ENCODE measurements at places on chromosomes 12 and 14.

- H3K36me3 ChIP-seq, result no peaks in the 10 kb centered on the region
- H3K27ac ChIP-seq, result no peak overlapping the region
- no peak for DNase-seq
- peaks cover 10% of the 10 kb centered on the region for H3K4me1 ChIP-seq
- peaks cover 4% of the 10 kb centered on the region for H3K27me3 ChIP-seq
- H3K4me3 ChIP-seq, result no peak overlapping the region
These were observed 14.4 kb downstream of the IRF2BPL start for GRCh38 chr14:77014004-77014604.

GRCh38 chr12:6182279-6182898 lies 17.8 kb upstream of the CD9 start:
- peaks cover 7% of the 10 kb centered on the region for H3K27me3 ChIP-seq
- no peaks in the 10 kb centered on the region for H3K36me3 ChIP-seq
- DNase-seq, result no peak
- no peaks in the 10 kb centered on the region for H3K4me1 ChIP-seq
- no peak overlapping the region for H3K4me3 ChIP-seq

DNA sequence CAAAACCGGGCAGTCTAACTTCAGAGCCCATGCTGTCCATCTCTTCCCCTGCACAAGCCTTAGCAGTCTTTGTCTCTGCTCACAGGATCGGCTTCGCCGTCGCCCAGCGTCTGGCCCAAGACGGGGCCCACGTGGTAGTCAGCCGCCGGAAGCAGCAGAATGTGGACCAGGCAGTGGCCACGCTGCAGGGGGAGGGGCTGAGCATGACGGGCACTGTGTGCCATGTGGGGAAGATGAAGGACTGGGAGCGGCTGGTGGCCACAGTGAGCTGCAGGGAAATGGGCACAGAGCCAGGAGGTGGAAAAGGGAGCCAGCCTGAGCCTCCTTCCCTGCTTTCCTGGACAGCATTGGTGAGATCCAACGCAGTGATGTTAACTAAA lies 14.2 kb upstream of the CARMIL3 start:
- H3K27ac ChIP-seq, result no peak overlapping the region
- peak overlapping the region; percentile 15 for H3K4me3 ChIP-seq
- DNase-seq, result no peak
- no peaks in the 10 kb centered on the region for H3K36me3 ChIP-seq
- H3K27me3 ChIP-seq, result no peaks in the 10 kb centered on the region

- no peak overlapping the region for H3K27ac ChIP-seq
- peaks cover 1% of the 10 kb centered on the region for H3K27me3 ChIP-seq
- H3K4me1 ChIP-seq, result no peaks in the 10 kb centered on the region
- DNase-seq, result no peak
- no peak overlapping the region for H3K4me3 ChIP-seq
These were observed 328.8 kb downstream of the ADGRD1 start for GRCh38 chr12:131282292-131283080.

DNA sequence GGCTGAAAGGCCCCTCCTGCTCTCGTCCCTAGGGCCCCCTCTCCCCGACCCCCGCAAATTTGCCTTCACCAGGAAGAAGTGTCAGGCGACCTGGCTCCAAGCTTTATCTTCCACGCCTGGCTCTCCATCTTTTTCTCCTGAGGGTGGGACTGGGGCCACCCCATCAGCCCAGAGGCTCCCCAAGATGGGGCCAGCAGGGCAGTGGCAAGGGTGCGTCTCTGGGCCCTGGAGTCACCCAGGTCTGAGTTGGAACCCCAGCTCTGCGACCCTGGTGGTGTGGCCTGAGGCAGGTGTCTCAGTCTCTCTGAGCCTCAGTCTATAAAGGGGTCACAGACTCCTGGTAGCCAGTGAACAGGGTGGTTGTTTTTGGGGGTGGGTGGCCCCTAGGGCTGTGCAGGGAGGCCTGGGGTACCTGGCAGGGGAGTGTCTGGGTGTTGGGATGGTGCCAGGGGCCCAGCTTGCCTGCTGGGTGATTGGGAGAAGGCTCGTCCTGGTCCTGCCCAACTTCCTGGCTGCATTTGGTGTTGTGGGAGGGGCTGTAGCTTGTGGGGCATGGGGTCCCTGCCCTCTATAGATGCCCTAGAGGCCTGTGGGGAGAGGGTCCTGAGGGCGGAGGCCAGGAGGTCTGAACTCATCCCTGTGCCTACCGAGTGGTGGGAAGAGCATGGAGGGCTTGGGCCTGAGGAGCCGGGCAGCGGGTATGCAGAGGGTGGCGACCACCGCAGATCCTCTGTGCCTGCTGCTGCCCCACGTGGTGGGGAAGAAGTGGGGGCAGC lies 7.6 kb downstream of the KIF26A start:
- no peak for DNase-seq
- no peaks in the 10 kb centered on the region for H3K36me3 ChIP-seq
- no peak overlapping the region for H3K4me3 ChIP-seq
- H3K4me1 ChIP-seq, result peaks cover 4% of the 10 kb centered on the region

DNA sequence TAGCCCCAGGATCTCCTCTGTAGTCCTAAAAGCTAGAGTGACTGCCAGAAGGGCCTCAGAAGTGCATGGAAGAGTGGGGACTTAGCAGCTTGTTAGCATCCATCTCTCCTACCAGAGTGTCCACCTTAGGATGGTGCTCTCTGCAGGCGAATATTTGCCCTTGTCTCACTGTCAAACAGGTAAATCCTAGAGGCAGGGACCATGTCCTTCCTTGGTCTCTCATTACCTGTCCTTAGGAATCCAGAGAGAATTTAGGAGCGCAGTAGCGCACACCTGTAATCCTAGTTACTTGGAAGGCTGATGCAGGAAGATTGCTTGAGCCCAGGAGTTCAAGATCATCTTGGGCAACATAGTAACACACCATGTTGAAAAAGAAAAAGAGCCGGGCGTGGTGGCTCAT lies 21.4 kb downstream of the AGAP2 start:
- no peak overlapping the region for H3K27ac ChIP-seq
- no peak for DNase-seq
- no peak overlapping the region for H3K4me3 ChIP-seq
- H3K36me3 ChIP-seq, result peaks cover 14% of the 10 kb centered on the region

- peaks cover 49% of the 10 kb centered on the region for H3K4me1 ChIP-seq
- H3K27ac ChIP-seq, result no peak overlapping the region
- DNase-seq, result no peak
These were observed 45.6 kb downstream of the CNOT2 start for GRCh38 chr12:70288817-70289216.

DNA sequence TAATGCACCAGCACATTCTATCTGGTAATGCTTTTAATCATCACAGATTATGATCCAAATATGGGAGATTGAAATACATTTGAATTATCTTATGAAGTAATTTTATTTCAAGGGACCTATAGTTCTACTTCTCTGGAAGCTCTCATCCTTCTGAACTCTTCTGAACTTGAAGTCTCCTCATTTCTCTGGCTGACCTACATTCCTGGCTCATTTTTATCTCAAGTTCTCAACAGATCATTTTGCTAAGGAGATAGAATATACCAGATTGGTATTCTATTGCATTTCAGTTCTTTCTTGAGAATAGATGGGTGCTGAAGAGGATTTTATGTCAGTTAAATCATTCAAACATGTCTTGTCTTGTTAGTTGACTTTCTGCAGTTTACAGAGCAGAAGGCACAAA lies 7.9 kb downstream of the HMGA2 start:
- no peaks in the 10 kb centered on the region for H3K4me1 ChIP-seq
- peaks cover 20% of the 10 kb centered on the region for H3K27me3 ChIP-seq
- no peaks in the 10 kb centered on the region for H3K36me3 ChIP-seq

DNA sequence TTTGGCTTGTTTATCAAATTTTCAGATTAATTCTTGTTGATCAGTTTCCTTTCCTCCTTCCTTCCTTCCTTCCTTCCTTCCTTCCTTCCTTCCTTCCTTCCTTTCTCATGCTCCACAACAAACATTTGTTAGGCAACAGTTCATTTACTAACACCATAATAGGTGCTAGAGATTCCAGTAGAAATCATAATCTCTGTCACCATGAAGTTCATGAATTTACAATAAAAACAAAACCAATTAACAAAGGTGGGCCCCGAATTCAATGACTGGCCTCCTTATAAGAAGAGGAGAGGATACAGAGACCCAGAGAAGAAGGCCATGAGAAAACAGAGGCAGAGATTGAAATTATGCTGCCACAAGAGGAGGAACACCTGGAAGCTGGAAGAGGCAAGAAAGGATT lies 266.9 kb upstream of the GARIN6 start:
- H3K36me3 ChIP-seq, result no peaks in the 10 kb centered on the region
- no peaks in the 10 kb centered on the region for H3K4me1 ChIP-seq
- H3K4me3 ChIP-seq, result no peak overlapping the region

DNA sequence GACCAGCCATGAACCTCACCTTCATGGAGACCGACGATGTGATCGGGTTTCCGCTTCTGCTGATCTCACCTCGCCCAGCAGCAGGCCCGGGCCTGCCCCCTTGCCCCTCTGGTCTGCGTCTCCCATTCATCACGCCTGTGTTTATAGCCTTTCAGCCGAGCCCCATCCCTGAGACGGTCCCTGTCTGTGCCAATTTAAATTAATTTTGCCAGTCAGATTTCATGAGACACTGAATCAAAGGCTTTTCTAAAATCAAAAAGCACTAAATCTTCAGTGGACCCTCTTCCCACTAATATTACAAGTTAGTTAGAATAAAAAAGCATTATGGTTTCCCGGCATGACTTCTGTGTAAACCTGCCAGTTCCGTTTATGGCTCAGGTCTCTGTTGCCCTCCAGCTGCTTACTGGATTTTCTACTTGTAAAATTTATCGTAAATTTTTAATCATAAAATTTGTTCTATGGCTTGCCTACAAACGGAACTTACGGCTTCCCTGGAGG lies 155.9 kb downstream of the ESRRB start:
- no peak overlapping the region for H3K4me3 ChIP-seq
- H3K27me3 ChIP-seq, result peaks cover 6% of the 10 kb centered on the region
- H3K36me3 ChIP-seq, result no peaks in the 10 kb centered on the region
- DNase-seq, result no peak
- no peak overlapping the region for H3K27ac ChIP-seq
- H3K4me1 ChIP-seq, result no peaks in the 10 kb centered on the region

DNA sequence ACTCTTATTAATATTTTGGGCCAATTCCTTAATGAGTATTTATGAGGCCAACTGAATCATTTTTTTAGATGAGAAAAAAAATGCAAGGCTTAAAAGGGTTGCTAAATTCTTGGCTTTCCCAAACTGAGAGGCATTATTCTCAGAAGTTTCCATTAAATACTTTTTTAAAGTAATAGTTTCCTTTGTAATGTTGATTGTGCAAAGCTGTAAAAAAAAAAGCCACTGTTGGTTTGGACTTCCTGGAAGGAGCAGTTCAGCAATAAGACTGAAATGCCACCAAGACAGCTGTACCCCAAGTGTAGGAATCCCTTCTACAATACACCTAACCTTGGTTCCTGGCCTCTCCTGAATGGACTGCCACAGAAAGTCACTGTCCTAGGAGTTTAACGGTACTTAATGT lies 231.3 kb downstream of the MON2 start:
- no peak overlapping the region for H3K27ac ChIP-seq
- no peaks in the 10 kb centered on the region for H3K27me3 ChIP-seq
- H3K4me3 ChIP-seq, result no peak overlapping the region
- H3K36me3 ChIP-seq, result no peaks in the 10 kb centered on the region
- no peak for DNase-seq

GRCh38 chr12:75479963-75480461 lies 543 bp upstream of the GLIPR1 start:
- H3K27ac ChIP-seq, result peak overlapping the region; percentile 99
- no peak for DNase-seq
- H3K27me3 ChIP-seq, result peaks cover 1% of the 10 kb centered on the region
- peaks cover 73% of the 10 kb centered on the region for H3K4me1 ChIP-seq
- no peaks in the 10 kb centered on the region for H3K36me3 ChIP-seq

DNA sequence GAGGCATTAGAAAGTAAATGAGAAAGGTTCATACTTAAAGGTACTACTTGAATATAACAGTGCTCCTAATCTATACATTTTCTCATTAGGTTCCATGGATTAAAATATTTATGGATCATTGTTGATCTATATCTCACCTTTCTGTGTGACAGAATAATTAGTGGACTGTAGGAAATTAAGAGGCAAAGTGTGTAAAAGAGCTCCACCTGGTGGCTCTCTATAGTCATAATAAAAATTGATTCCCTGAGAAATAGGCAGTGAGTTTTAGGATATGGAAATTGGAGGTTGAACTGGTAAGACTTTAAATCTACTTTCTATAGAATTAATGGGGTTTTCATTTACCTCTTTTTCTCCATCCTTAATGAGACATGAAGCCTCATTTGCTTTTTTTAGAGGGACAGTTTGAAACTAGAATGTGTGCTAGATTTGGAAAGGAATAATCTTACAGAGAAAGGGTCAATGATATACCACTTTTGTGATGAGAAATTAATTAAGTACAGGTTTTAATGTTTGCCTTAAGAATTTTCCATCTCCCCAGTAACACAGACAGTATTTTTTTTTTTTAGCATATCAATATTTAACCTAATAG lies 11.8 kb upstream of the DERA start:
- H3K27ac ChIP-seq, result peak overlapping the region; percentile 50
- DNase-seq, result peak; percentile 35
- no peak overlapping the region for H3K4me3 ChIP-seq
- H3K4me1 ChIP-seq, result no peaks in the 10 kb centered on the region
- no peaks in the 10 kb centered on the region for H3K27me3 ChIP-seq
- H3K36me3 ChIP-seq, result peaks cover 15% of the 10 kb centered on the region

- peak overlapping the region; percentile 91 for H3K4me3 ChIP-seq
- DNase-seq, result peak; percentile 79
These were observed 44.7 kb upstream of the FBRSL1 start for GRCh38 chr12:132444957-132445883.

GRCh38 chr12:118645219-118645618 lies 268.9 kb downstream of the SUDS3 start:
- no peaks in the 10 kb centered on the region for H3K4me1 ChIP-seq
- H3K4me3 ChIP-seq, result no peak overlapping the region
- H3K27ac ChIP-seq, result no peak overlapping the region
- H3K36me3 ChIP-seq, result no peaks in the 10 kb centered on the region
- H3K27me3 ChIP-seq, result no peaks in the 10 kb centered on the region
- DNase-seq, result no peak

DNA sequence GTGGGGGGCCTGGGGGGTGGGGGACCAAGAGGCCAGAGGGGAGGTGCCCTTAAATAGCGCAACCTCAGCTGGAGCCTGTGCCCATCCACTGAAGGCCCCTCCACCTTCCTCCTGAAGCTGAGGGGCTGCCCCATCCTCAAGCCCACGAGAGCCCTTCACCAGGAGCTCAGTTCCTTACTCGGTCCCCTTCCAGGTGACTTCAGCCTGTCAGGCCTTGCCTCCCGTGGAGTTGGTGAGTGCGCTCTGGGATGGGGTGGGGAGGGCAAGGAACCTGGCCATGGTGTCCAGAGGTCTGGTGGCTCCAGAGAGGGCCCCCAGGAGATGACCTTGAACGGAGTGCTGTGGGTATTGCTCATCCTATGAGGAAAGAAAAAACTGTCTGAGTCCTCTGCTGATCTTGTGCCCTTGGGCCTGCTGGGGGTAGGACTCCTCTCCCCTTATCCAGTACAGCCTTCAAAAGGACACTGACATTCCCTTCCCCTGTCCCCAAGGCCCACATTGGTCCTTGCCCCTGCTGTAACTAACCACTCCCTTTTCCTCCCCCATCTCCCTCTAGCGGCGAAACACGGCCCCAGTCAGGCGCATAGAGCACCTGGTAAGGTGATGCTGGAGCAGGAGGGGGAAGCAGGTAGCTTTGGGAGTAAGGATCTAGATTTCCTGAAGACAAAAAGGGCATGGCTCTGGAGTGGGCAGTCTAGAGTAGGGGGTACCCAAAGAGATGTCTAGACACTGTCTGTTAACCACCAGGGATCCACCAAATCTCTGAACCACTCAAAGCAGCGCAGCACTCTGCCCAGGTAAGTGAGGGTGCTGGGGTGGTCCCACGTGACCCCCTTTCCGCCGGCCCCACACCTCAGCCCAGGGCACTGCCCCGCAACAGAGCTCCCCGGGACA lies 3.6 kb downstream of the TNS2 start:
- peaks cover 7% of the 10 kb centered on the region for H3K4me1 ChIP-seq
- H3K36me3 ChIP-seq, result no peaks in the 10 kb centered on the region
